ENCODE measurements at places on chromosomes 2 and 18. TPM values are rescaled to one million over a fixed set of nuclear protein-coding genes. Genes with fewer than 3 reads are reported as not detected.

RGPD4 gene
- polyA plus RNA-seq = not detected

PSMA8 gene
- polyA plus RNA-seq = 0.17 TPM

ZNF385B gene
- 20.9 TPM for polyA plus RNA-seq

CIB4 gene
- polyA plus RNA-seq = not detected

DNA sequence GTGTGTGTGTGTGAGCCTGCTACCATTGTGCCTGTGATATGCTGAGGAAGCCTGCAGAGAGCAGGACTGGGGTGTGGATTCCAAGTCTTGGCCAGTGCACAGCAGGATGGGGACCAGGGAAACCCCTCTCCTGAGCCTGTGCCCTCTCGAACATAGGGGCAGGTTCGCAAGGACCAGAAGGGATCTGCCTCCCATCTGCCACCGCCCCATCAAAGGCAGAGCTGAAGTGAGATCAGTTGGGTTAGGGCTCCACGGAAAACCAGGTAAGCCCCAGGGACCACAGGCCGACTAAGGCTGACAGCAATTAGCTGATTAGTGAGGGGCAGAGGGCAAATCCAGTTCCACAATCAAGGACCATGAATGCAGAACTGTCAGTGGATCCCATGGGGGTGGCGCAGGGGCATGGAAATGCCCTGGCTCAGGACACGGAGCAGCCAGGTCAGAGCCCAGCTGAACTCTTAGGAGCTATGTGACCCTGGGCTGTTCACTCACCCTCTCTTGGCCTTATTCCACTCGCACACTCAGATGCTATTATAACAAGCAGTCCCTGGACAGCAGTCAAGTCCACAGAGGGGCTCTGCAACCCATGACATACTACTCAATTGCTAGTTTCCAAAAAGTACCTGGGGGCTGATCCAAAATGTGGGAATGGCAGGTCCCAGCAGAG lies 84.2 kb upstream of the ID2 start:
- peaks cover 9% of the 10 kb centered on the region for H3K4me1 ChIP-seq
- no peak overlapping the region for H3K27ac ChIP-seq
- no peak overlapping the region for H3K4me3 ChIP-seq

DNA sequence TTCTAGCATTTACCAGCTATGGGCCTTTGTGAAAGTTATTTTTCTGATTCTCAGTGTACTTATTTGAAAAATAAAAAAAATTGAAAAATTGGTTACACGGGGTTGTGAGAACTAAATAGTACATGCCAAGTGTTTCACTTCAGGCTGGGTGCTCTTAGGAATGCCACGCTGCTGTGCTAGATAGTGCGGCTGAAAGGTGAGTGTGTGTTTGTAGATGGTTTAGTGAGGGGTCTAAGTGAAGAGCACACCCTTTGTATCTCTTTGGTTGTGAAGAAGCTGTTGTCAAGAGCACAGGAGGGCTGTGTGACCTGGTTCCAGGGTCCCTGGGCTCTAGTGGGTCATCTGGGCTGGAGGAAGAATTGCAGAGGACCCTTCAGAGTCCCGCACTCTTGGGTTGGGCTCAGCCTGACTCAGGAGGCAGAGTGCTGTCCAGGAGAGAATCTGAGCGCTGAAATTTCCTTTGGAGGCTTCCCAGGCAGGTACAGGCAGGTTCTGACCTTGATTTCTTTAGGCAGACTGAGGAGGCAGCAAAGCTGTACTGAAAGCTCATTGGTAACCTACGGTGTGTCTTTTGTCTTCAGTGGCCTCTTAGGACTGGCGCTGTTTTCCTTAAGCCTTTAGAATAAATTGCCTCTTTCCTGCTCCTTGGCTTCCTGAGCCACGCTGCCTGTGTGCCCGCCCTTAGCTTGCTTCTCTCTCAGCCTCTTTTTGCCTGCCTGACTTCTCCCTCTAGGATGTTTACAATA lies 44.4 kb downstream of the MAP4K4 start:
- no peaks in the 10 kb centered on the region for H3K36me3 ChIP-seq
- no peak overlapping the region for H3K27ac ChIP-seq
- no peak for DNase-seq
- no peaks in the 10 kb centered on the region for H3K27me3 ChIP-seq
- peaks cover 16% of the 10 kb centered on the region for H3K4me1 ChIP-seq
- H3K4me3 ChIP-seq = no peak overlapping the region

GRCh38 chr18:39414009-39414700 lies 1848.6 kb upstream of the CELF4 start:
- H3K4me3 ChIP-seq = no peak overlapping the region
- no peaks in the 10 kb centered on the region for H3K27me3 ChIP-seq
- no peak overlapping the region for H3K27ac ChIP-seq
- H3K36me3 ChIP-seq = no peaks in the 10 kb centered on the region

Data from ovary (tissue), 10 donors.